Amniotic stem cell (primary cell): ENCODE measurements at places on chromosomes 2 and 18.

GRCh38 chr2:76688732-76689131 lies 833.4 kb downstream of the LRRTM4 start:
- DNase-seq = no peak

GRCh38 chr18:79576686-79577351 lies 102.8 kb upstream of the CTDP1 start:
- no peak for DNase-seq

GRCh38 chr2:27379836-27380625 lies 503 bp downstream of the ZNF513 start:
- no peak for DNase-seq

GRCh38 chr2:240624950-240625621 lies at the start of gene GPR35:
GPR35 (plus strand) TSS chr2:240625480; CDS start chr2:240629953, 4,473 bp downstream.
- DNase-seq = peak; percentile 9

GRCh38 chr2:240626531-240627300 lies 1.4 kb downstream of the GPR35 start:
- DNase-seq = no peak

- no peak for DNase-seq
These were observed 26.1 kb upstream of the STAT4 start for GRCh38 chr2:191176801-191177438.

GRCh38 chr2:128593879-128594650 lies 275.4 kb upstream of the HS6ST1 start:
- DNase-seq = no peak

GRCh38 chr18:51288582-51288981 lies 91.1 kb upstream of the MEX3C start:
- no peak for DNase-seq

GRCh38 chr2:10019602-10020400 lies 23.5 kb upstream of the KLF11 start:
- DNase-seq = no peak

- no peak for DNase-seq
These were observed 4.1 kb upstream of the MAT2A start for GRCh38 chr2:85534881-85535280.

DNA sequence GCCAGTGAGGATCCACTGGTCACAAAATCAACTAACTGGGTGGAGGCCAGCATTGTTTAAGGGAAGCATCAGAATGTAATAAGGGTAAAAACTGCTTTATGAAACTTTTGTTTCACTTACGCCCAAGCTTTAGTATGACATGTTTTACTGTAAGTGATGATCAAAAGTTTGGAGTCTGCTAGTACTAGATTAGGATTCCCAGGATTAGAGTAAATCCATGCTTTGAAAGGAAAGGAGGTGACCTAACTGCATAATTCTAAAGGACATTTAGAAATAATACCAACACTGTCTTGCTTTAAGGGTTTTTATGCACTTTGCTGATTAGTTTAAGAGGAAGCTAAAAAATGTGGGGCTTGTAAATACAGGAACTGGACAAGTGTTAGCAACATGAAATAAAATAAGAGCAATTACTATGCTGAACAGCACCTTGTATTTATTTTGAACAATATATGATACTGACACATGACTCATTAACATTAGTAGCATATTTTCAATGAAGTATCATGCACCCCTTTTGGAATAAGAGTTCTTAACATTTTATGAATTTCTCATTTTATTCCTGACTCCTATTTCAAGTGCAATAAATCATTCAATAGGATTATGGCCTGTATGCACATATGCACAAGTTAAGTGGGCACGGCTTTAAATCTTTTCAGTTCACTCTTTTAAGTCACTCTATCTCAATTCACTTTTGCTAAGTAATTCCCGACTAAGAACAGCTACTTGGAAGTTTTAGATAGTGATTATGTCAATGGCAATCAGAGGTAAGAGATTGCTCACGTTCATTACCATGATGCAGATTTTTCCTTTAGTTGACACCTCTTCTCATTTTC lies 62.5 kb downstream of the STK39 start:
- DNase-seq = no peak

DNA sequence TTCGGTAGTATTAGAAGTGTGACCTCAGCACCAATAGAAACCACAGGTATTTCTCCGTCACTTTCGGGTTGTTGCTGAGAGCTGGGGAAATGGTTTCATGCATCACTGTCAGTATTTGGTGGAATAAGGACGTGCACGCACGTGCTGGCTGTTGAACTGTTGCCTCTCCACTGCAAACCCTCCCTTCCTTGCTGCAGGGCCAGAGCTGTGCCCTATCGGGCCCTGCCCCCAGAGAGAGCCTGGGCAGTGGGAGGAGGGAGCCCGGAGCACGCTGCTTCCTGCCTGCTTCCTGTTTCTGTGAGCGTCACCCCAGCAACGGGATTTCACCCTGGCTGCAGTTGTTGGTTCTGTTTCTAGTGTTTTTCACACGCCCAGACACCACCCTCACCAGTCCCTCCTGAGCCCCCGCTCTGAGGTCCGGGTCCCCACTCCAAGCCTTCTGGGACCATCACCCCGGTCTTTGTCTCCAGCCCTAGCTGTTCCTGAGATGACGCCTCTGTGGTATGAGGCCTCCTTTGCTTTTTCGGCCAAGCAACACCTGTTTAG lies 47.4 kb downstream of the LRRFIP1 start:
- DNase-seq = no peak

- no peak for DNase-seq
These were observed 58.5 kb downstream of the NCKAP5 start for GRCh38 chr2:133509777-133510176.

DNA sequence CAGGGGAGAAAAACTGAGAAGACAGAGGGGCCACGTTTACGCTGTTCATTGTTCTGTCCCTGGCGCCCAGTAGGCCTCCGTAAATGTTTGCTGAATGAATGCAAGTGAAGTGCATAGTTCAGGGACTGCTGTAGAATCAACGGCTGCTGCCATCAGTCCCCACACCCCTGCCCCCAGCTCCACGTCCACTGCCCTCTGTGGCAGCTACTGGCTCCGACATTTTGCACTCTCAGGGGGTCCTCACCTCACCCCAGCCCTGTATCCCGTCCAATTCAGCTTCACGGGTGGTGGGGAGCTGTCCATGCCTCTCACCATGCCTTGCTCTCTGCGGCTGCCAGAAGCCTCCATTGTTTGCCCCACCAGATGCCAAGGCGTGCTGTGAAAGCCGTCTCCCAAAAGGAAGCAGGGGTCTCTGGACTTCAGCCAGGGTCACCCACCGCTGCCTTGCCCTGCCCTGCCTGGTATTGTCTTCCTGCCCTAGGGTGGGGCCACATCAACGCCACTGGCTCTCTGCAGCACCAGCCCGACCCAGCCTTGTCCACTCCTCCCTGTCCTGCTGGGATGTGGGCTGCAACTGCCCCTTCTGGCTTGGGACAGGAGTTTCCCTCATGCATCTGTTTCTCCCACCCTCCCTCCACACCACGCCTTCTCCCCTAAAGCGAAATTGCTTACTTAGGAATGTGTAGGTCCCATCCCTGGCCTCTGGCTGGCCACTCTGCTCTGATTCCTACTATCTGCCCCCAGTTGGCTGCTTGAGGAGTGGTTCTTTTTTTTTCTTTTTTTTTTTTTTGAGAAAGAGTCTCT lies 86.0 kb downstream of the RHOB start:
- DNase-seq = no peak

- no peak for DNase-seq
These were observed 39.8 kb downstream of the RHBDD1 start for GRCh38 chr2:226875438-226876225.

DNA sequence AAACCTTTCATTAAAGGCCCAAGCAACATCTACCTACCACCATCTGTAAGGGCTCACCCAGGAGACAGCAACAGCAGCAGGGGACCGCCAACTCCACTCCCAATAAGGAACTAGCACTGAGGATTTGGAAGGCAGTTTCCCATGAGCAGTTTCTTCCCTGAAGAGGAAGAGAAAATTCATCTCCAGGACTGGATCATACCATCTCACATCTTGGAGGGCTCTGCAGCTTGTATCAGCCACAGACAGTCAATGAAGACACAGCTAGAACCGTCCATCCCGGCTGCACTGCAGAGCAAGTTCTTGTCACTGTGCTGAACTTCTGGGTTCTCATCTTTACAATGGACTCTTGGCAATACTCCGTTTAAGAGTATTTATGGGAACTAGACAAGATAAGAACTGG lies 2.8 kb upstream of the GYPC start:
- DNase-seq = no peak

DNA sequence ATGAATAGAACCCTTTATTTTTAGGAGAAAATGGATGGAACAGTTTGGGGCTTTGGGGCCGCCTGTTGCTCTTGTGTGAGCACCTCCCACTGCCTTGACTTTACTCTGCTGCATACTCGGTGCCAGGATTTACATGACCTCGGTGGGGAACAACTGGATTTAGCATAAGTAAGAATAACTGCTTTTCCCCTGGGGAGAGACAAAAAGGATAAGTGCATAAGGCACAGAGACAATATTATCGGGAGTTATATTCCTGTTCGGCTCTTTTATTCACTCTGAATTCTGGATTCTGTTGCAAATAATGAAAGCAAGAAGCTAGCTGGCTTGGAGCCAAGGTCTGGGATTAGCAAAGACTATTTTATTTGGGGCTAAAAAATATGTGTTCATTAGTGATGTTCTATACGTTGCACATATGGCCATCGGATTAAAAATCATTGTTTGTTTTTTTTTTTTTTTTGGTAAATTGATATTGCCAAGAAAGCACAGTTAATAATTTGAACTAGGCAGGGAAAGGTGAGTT lies 69.8 kb downstream of the CYBRD1 start:
- no peak for DNase-seq

DNA sequence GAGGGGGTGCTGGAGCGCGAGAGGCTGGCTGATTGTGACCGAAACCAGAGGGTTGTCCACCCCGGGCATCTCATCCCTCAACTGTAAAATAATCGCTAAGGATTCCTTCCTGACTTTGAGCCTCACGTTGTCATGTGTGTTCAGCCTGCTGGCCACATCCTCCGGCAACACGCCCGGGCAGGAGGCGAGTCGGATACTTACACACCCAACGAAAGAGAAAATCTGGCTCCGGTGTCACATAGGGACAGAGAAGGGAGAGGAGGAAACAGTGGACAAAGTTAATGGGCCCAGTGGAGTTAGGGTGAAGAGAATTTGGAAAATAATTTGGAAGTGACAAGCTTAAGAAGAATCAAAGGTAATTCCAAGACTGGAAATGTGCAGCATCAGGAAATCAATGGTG lies 2.4 kb downstream of the TLX2 start:
- DNase-seq = no peak

DNA sequence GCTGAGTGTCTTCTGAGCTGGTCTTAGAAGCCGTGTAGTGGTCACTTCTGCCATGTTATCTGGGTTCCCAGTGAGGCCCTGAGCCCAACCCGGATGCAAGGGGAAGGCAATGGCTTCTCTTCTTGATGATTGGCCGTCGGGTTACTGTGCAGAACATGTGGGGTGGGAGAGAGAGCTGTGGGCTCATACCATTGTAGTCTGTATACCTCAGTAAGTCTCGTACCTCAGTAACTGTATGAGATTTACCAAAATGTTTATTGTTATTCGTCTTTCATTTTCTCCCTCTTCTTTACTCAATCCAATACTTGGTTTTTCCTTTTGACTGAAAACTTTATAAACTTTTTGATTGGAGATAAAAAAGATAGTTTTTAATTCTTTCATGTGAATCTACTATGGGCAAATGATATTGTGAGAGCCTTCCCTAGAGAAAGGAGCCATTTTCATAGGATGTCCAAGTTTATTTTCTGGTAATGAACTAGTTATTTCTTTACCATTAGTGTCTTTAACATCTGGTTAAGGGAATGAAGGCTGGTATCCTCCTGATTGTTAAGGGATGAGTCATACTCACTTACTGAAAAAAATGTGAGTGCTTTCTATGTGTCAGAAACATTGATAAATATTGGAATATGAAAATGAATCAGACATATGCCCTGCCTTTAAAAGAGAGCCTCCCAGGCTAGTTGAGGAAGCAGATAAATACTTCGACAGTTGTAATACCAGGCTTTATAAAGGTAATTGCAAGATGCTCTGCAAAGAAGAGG lies 129.9 kb downstream of the PRPF40A start:
- no peak for DNase-seq

DNA sequence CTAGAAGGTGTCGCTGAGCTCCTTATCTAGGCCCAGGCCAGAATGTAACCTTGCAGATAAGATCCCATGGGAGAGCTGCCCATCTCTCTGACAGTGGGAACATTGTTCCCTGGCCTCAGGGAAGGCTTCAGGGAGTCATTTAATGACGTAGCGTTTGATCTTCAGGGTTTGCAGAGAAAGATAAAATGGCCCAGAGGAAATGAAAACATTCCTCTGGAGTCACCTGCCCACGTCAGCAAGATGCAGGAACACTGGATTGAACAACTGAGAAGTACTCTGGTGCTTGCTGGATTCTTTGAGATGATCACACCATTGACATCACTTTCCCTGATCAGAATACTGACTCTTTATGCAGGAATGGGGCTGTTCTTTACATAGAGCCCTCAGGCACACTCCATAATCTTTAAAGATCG lies 51.6 kb downstream of the MAPK4 start:
- DNase-seq = no peak

DNA sequence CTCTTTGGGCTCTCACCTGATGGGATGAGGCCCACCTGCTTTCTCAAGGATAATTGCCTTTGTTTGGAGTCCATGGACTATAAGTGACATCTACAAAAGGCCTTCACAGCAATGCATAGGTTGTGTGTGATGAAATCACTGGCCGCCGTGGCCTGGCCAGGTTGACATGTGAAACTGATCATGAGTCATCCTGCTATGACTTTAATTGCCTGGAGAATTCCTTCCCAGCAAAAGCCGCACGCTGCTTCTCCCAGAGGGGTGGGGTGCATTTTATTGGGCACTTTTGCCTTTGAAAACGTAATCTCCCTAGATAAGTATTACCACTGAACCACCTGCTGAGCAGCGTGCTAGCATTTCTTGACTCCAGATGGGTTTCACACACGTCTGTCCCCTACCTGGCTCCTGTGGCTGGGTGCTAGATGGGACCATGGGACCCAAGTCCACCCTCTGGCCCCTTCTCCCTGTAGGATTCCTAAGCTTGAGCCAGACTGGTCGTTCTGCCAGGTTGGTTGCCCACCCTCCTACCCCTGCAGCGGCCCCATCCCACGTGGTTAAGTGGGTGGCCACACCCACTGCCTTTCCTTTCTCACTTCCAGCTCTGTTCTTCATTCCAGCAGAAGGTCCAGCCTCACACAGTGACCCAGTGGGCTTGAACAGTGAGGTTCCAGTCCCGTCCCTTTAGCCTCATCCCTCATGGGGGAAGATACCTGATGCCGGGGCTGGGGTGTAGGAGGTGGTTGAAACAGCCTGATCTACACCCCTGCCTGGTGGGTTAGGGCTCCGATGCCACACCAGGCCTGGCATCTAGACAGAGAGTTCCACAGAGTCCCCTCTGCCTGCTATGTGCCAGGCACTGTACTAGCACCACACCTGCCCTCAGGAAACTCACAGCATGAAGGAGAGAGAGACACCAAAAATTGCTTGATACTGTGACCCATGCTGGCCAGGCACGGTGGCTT lies 89.6 kb downstream of the GBX2 start:
- peak; percentile 45 for DNase-seq

DNA sequence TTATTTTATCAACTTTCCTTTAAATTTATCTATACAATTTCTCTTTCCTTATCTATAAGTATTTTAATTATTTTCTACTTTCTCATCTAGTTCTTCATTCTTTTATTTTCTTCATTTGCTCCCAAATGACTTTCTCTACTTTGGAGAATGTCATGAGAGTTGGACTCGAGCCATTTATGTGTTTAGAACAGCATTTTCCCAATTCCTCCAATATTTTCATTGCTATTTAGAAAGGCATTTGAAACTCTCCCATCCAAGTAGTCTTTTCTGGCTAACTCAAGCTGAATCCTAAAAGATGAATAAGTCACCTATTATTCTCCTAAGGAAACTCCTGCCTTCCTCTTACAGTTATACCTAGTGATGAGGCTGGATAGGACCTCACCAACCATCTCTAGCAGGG lies 15.8 kb upstream of the FEZ2 start:
- no peak for DNase-seq

GRCh38 chr2:60446413-60447267 lies 106.8 kb downstream of the BCL11A start:
- DNase-seq = no peak
